ENCODE measurements at places on chromosomes 11 and 22.

DNA sequence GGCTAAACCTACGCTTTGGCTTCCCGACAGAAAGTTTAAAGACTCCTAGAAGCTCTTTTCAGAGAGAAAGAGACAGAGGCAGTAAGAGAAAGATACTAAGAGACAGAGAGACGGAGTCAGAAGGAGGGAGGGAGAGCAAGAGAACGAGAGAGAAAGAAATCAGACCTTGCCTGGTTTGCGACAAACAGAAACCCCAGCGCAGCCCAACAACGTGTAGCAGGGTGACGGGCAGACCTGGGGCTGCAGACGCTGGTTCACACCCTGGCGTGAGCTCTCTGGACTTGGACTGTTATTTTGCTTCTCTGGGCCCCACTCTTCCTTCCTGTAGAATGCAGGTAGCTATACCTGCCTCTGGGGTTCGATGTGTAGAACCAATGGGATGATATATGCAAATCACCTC is 244.4 kb upstream of the SYN3 start:
- DNase-seq, result no peak

GRCh38 chr22:19788661-19789225 is 28.2 kb downstream of the TBX1 start:
- DNase-seq, result no peak

GRCh38 chr11:92224407-92225124 is at the start of gene FAT3:
FAT3 (plus strand) TSS chr11:92224818; CDS start chr11:92352113, 127,295 bp downstream.
- DNase-seq, result peak; percentile 93

DNA sequence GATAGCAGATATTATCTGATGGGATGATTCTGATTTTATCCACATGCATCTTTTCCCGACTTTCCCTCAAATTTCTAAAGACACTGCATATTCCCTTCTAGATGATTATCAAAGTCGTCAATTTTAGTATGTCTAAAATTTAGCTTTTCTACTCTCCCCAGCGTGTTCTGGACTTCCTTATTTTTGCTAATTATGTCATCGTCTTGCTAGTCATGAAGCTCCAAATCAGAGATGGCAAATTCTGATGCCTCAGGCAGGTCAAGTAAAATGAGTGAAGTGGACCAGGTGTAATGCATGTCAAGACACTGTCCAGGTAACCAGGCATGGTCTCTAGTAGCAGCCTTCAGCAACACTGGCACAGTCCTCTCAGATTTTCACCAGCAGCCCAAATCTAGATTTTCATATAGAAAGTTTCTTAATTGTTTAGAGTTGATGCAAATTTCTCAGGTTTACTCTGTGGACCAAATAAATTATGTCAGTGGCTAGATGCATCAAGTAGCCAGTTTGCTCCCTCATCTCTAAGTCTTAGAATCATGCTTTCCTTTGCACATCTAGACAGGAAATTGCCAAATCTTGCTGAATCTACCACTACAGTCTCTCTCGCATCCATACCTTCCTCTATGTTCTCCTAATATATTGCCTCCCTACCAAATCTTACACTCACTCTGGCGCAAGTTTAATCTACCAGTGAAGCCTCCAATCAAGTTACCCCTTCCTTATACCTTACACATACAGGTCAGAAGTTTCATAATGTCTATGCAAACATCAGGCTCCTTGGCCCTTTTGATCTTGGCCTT is 10.6 kb downstream of the HSD17B12 start:
- DNase-seq, result no peak

- DNase-seq, result no peak
Observed at GRCh38 chr11:87444993-87445392, 407.3 kb downstream of the TMEM135 start.

DNA sequence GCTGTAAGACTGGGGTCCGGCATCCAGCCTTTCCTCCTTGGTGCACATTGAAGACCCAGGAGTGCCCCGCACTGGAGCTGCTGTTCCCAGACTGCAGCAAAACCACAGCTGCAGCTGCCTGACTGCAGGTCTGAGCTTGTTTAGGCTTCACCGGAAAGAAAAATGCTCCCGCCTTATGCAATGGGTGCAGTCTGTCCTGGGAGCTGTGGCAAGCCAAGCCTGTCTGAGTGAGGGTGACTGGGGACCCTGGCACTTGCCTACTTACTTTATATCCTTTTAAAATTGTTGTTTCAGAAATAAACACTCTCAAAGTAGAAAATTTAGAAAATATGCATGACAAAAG is 23.3 kb upstream of the CD44 start:
- no peak for DNase-seq

DNA sequence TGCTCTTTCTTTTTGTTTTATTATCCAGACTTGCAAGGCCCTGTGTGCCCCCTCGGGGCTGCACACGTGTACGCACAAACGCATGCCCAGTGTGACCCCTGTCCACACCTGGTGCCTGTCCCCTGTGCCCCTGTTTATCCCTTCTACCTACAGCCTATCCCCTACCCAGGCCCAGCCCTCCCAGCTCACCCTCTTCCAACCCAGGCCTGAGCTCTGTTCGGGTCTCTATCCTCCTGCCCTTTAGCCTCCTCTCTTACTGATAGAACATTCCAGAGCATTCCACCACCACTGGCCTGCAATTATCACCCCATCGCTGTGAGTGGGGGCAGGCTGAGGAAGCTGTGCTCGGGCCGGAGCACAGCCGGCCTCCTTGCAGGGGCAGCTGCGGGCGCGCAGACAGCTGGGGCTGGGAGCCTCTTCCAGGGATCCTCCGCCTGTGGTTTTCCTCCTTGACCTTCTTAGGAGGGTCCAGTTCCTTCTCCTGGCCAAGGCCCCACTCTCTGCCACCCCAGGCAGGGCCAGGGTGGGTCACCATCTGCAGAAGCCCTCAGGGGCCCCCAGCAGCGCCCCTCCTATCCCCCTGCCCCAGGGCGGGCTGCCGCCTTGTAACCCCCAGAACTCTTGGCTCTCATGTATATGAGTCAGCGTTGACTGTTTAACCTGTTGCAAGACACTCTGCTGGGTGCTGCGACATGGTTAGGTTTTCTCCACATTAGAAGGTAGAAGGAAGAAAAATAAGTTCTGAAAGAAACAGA is 41.8 kb upstream of the KCNQ1OT1 start:
- DNase-seq, result peak; percentile 28

GRCh38 chr22:38949889-38950405 is 7.5 kb upstream of the APOBEC3A start:
- DNase-seq, result no peak

GRCh38 chr11:68383976-68384501 is 71.6 kb downstream of the LRP5 start:
- DNase-seq, result peak; percentile 42

GRCh38 chr22:19880786-19881569 is 26.3 kb upstream of the GNB1L start:
- peak; percentile 68 for DNase-seq

DNA sequence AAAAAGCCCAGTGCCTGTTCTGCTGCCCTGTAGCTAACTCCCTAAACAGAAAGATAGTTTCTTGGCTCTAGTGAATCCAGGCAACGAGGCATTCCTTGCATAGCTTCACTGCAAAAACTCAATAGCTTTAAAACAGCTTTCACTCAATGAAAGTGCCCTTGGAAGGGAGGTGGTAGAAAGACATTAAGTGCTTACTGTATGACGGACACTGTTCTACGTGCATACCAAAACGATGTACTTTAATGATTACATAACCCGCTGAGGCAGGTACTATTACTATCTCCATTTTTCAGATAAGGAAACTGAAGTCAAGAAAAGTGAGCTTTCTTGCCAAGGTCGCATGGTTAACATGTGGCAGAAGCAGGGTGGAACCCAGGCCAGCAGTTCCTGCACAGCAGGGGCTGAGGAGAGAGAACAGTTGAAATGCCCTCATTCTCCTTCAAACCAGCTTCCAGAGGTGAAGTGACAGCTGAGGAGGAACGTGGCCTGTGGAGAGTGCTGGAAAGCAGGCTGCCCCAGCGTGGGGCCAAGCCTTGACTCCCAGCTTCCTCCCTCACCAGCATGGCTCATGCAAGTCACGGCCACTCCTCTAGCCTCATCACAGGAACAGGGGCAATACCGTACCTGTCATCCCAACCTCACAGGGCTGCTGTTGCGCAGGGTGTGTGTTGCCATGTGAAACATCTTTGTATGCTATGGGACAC is 227.5 kb upstream of the NARS2 start:
- DNase-seq, result no peak

DNA sequence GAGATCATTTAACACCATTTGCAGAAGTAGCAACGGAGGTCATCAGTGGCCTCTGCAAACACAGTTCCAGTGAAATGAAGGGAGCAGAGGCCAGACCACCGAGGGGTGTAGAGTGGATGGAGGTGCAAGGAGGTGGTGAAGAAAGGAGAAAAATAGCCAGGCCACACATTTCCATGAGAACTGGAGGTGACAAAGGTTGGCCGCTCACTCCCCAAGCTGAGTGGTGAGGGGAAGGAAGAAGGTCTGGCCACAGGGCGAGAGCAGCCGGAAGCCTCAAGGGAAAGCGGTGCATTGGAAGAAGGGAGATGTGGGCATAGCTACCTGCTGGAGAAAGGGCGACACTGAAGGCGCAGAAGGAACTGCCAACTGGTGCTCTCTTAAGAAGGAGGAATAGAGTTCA is 20.1 kb upstream of the TMPRSS4 start:
- no peak for DNase-seq

GRCh38 chr11:94751218-94751609 is 16.9 kb upstream of the AMOTL1 start:
- DNase-seq, result no peak

DNA sequence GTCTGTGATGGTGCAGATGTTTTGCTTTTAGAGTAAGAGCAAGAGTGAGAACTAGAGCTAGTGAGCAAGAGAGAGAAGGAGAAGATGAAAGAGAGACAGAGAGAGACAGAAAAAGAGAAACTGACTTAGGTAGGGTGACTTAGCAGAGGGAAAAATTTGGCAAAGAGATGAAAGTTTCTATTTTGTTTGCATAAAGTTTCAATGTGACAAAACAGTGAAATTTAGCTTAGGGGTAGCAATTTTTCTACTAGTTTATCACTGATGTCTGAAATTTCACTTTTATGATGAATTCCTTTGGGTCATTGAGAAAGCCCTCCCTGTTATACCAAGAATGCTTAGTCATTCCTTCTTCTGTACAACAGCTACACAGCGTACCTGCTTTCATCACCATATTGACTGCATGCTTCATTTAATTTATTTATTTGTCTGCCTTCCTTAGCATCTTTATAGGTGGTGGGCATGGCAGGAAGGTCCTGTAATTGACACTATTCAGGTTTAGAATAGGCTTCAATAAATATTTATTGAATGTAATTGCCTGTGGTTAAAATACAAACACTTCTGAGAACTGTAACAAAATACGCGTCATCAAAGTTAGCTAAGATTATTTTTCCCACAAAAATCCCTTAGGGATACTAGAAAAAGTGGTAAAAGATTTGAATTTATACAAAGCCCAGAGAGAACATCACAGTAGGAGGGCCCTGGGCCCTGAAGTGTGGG is 19.9 kb upstream of the CTSC start:
- no peak for DNase-seq

DNA sequence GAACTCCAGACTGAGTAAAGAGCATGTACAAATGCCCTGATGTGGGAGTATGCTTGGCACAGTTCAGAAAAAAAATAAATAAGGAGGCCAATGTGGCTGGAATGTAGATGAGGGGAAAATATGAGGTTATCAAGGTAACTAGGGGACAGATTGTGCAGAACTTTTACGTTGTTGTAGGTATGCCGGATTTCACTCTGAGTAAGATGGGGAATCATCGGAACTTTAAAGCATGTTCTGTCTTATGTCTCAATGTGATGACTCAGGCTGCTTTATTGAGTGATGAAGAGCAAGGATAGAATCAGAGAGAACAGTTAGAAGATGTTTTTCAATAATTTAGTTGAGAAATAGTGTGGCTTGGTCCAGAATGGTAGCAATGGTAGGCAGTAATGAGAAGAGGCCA is 130.4 kb downstream of the C11orf87 start:
- DNase-seq, result no peak

GRCh38 chr11:8719211-8719649 is 36.6 kb downstream of the RPL27A start:
- DNase-seq, result no peak

DNA sequence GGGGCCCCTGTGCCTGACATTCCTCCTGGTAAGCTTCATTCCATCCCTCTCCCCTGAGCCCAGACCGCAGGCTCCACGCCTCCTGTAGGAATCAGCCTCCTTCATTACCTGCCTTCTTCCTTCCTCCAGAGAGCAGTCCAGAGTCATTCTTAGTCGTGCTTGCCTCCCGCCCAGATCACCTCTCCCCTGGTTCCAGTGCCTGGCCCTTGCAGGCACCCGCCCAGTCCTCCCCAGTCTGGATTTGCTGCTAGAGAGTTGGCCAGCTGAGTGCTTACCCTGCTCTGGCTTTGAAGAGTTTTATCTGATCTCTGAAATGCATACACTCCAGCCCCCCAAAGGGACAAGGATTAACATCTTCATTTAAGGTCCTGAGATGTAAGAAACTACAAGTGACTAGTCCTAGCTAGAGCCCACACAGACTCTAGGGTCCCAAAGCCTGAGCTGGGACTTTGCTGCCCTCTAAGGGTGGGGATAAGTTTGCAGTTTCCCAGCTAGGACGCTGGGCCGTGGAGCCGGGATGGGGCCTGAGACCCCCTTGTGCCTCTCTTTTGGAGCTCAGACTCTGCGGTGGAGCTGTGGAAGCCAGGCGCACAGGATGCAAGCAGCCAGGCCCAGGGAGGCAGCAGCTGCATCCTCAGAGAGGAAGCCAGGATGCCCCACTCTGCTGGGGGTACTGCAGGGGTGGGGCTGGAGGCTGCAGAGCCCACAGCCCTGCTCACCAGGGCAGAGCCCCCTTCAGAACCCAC is 1.6 kb downstream of the NR1H3 start:
- no peak for DNase-seq

- no peak for DNase-seq
Observed at GRCh38 chr11:15867871-15868270, 488.5 kb downstream of the SOX6 start.

DNA sequence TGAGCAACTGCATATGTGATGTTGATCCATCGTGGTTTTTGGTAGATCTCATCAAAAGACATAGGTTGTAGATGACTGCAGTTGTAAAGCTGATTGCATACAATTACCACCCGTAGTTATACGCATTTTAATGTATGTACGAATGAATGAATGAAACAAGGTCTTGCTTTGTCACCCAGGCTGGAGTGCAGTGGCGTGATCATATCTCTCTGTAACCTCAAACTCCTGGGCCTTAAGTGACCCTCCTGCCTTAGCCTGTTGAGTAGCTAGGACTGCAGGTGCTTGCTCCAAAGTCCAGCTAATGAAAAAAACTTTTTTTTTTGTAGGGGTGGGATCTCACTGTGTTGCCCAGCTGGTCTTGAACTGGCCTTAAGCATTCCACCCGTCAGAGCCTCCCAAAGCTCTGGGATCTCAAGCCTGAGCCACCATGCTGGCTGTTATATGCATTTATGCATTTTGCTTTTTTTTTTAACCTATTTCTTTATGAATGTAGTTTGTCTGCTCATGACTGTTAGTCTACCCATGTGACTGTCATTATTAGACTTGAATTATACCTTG is 53.5 kb downstream of the PPP6R3 start:
- no peak for DNase-seq

GRCh38 chr11:32843544-32843943 is 13.8 kb downstream of the PRRG4 start:
- DNase-seq, result no peak

Data from right kidney (tissue), 9 donors.